ENCODE measurements at places on chromosomes 5 and 9.

DNA sequence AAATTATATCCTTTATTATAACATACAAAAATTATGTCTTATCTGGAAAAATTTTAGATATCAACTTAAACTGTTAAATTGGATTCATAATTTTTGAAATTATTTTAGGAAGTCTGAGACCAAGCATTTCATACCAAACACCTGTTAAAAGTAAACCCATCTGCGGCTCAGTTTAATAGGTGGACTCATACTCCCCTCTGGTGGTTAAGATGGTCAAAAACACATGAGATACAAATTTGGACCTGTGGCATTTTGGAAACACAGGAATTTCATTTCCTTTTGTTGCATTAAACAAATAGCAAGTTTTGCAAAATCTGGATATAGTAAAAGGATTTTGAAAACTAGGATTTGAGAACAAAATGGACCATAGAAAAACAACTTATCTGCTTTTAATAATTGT is 53.7 kb downstream of the RGMB start:
- DNase-seq: peak; percentile 59

GRCh38 chr5:3905521-3905920 is 309.9 kb downstream of the IRX1 start:
- no peak for DNase-seq

GRCh38 chr5:580436-580835 is 31.7 kb upstream of the CEP72 start:
- DNase-seq: no peak

- DNase-seq: no peak
These were observed 205.5 kb downstream of the SLIT3 start for GRCh38 chr5:169095410-169095960.

GRCh38 chr5:123965626-123966025 is 453.6 kb downstream of the CSNK1G3 start:
- no peak for DNase-seq

GRCh38 chr5:178590924-178591423 is 781 bp upstream of the COL23A1 start:
- peak; percentile 51 for DNase-seq

GRCh38 chr5:150630016-150630415 is 10.4 kb upstream of the SYNPO start:
- DNase-seq: no peak

GRCh38 chr5:151082282-151082902 is 1.6 kb upstream of the TNIP1 start:
- no peak for DNase-seq

DNA sequence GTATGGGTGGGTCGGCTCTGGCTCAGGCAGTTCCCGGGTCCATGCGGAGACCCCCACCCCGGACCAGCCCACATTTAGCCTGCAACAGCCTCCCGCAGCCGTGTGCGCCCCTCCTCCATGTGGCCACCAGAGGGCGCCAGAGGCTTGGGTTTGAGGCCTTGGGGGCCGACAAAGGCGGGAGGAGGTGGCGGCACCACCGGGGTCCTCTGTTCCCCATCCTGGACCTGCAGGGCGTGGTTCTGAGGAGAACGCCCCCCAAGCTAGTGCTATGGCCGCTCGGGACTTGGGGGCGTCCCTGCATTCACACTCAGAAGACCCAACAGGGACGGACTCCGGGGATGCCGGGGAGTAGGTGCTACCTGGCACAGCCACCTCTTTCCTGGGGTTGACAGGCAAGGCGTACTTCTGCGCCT is 16.5 kb downstream of the ASS1 start:
- no peak for DNase-seq

DNA sequence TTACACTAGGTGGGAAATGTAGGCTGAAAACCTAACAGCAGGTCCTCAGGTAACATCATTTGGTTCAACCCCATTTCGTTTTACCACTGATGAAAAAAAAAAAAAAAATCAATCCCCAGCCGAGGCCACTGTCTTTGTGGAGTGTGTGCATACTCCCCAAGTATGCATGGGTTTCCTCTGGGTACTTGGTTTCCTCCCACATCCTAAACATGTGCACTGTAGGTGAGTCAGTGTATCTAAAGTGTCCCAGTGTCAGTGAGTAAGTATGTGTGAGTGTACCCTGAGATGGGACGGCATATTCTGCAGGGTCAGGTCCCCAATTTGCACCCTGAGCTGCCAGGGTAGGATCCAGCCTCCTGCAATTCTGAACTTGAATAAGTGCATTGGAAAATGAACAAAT is 966.5 kb upstream of the DMAC1 start:
- DNase-seq: no peak

- DNase-seq: peak; percentile 49
These were observed 52.4 kb downstream of the FANCC start for GRCh38 chr9:95264954-95265615.

DNA sequence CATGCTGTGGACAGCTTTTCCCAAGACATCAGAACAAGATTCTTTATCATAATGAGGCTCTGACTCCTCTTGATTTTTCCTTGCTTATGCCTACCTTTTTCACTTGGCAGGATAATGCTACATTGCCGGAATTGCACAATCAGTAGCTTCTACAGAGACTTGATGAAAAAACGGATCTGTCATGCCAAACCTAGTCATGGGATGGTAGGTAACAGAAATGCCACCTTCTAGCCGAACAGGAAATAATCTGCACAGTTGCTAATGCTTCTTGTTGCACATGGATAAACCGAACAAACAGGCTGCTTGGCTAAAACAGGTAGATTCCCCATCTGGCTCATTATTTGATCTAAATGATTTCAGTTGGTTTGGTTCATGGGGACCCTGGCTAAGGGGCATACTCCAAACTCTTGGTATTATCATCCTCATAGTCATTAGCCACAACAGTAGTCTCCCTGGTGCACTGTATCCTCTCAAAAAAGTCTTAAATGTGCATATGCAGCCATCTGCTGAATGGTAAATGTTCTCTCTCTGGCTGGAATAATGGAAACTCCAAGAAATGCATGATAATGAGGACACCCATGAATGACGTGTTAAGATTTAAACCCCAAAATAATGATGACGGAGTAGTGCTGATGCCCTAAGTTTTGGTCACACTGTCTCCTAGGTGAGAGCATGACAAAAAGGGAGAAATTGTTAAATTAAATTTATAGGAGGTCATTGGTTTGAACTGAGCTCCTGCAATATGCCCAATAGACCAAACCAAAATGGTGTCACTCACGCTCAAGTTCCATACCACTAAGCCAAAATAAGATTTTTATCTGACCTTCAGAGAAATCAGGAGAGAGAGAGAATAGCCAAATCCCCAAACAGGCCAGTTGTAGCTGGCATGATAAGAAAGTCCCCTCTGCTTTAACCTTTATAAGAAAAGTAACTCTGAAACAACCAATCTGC is 47.0 kb downstream of the RAPGEF1 start:
- no peak for DNase-seq

GRCh38 chr9:69564557-69564956 is 107.6 kb downstream of the APBA1 start:
- peak; percentile 31 for DNase-seq

- no peak for DNase-seq
These were observed 17.9 kb downstream of the CCDC171 start for GRCh38 chr9:15570769-15571168.

DNA sequence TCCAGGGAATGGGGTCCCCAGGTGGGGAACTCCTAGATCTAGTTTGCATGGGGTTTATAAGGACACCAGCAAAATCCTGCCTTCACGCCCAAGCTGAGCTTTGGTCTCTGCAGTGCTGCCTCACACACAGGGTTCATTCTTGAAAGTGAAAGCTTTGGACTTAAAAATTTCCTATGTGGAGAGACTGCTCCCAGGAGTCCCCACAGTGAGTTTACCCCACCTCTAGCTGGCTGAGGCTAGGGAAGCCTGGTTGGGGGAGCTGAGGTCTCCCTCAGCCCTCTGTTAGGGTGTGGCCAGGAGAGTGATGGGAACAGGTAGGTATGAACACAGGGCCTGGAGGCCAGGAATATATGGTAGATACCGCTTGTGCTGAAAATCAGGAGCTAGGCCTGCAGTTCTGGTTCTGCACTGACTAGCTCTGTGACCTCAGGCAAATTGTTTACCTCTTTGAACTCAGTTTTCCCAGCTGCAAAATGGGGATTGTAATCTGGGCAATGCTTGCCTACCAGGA is 41.5 kb upstream of the LARP1 start:
- DNase-seq: no peak

DNA sequence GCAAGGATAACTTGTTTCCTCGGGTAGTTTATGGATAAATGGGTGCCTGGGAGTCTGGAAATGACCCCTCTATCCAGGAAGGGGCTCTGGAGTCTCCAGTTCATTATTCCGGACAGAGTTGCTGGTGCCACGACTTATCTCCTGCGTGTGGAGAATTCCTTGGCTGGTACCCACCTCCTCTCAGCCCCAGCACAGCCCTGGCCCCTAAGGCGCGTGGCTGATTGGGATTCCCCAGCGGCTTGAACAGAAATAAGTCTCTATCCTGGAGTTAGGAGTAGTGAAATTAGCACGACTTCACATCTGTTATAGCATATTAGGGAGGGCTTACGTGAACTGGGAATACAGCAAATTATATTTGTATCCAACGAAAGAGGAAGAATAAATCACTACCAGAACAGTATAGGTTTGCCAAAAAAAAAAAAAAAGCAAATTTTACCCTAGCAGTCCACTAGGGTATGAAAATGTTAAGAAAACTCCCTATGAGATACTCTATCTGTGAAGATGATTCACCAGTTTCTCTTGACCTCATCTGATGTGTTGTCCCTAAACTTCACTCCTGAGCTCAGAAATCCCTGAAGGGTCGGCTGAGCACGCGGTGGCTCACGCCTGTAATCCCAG is 172.5 kb upstream of the OTULINL start:
- DNase-seq: no peak

- no peak for DNase-seq
These were observed 11.5 kb downstream of the SFXN1 start for GRCh38 chr5:175489693-175490443.

DNA sequence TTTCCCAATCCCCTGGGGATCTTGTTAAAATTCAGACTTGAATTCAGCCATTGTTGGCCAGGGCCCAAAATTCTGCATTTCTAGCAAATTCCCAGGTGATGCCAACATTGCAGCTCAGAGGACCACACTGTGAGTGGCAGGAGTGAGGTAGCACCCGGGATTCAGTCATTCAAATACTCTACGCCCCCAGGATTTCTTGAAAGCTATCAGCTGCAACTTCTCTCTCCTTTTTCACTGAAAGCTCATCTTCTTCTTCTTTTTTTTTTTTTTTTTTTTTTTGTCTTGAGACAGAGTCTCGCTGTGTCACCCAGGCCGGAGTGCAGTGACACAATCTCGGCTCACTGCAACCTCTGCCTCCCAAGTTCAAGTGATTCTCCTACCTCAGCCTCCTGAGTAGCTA is 19.3 kb upstream of the ANKH start:
- no peak for DNase-seq

DNA sequence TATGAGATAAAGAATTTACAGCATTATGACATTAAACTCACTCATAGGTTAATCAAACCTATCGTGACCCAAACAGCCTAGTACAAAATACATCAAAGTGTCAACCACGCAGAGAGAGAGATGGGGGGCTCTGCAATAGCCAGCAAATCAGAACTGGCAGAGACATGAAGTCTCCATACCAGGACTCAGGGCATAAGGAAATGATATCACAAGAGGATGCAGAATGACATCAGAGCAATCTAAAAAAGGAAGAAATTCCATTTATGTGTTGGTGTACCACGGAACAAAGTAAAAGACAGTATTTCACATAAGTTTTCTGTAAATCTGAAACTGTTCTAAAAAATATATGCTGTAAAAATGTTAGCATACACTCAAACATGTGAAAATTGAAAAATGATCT is 24.6 kb downstream of the BICD2 start:
- DNase-seq: no peak

- DNase-seq: peak; percentile 6
These were observed 15.3 kb upstream of the F2RL2 start for GRCh38 chr5:76638479-76638878.

DNA sequence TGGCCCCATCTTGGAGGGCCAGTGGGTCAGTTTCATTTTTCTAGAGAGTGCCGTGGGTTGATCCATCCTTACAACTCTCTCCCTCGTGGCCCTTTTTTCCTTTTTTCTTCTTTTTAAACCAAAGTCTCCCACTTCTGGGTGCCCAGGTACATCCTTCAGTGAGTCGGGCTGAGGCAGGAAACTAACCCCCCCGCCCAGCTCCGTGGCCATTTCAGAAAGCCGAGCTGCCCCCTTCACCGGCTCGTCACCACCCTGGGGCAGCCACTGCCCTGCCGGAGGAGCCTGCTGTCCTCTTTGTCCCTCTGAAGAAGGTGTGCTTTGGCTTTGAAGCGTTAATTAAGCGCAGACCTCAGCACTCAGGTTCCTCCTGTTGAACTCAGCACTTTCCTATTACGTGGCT is 5.2 kb downstream of the CFAP77 start:
- DNase-seq: no peak

DNA sequence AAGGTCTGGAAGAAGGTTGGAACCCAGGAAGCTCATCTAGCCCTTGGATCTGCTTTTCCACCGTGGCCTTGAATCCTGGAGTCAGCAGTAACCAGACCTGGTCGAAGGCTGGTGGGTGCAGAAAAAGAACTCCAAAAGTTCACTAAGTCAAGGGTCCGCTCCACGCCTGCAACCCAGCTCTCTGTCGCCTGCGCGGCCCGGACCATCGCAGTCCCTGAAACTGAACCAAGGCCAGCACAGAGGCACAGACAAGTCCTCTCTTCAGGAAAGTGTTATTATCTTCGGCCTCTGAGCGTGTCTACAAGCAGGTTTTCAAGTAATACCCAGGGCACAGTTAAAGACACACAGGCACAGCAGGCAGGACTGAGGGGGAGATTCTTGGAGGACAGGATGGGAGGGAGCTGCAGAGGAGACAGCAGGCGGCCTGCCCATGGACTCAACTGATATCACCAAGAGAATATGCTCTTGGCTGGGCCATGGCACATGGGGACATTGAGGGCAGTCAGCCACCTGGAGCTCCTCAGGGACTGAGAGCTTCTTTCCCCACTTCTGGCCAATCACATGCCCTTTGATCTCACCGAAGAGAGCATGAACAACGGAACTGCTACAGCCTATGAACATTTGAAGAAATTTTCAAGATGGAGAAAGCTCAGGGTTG is 45.8 kb upstream of the SEMA4D start:
- no peak for DNase-seq

DNA sequence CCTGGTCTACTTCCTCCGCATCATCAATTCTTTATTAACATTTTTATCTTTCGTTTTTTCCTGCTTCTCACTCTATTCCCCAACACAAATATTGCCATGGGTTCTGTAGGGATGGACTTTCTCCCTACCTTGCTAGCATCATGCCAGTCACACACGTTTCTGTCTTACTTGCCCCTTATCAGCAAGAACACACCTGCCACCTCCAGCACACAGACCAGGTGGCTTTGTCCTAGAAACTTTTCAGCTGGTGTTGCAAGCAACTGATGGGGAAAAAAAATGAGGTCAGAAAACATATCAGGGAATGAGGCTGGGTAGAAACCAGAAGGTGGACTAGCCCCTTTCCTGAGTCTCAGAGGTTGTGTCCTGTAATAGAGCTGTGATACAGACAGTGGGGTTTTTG is 5.8 kb downstream of the SH3RF2 start:
- DNase-seq: no peak

Data from AG10803 (cell line).